Cardiac fibroblast (primary cell): ENCODE measurements at places on chromosomes 3 and 15.

DNA sequence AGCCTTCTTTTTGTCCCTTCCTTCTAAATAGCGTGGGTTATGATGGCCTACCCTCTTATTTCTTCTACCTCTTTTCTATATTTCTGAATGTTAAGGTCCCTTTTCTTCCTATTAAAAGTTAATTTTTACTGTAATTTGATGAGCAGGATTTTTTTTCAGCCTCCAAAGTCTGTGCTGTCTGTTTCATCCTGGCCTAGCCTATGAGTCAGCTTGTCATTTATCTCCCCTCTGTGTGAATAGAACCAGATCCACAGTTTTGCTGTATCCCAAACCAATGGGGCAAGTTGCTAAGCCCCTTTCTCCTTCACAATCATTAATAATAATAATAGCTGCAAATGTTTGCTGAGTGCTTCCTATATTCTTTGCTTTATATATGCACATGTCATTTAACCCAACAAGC is 18.1 kb upstream of the C3orf38 start:
- no peak for DNase-seq

DNA sequence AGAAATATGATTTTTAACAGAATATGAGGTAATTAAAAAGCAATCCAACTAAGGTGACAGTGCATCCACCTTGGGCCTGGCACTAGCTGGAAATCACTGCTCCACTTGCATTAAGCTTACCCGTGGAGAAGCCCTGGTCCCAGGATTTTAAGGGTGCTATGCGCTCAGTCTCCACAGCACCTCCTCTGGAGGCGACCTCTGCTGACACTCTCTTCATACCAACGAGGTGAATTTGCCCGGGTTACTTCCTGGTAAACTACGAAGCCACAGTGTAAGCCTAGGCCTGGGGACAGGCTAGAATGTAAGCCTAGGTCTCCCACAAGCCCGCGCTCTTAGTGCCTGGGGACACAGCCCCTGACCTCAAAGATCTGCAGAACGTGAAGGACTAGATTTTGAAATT is 793 bp downstream of the APOD start:
- DNase-seq, result no peak

GRCh38 chr3:13135251-13135810 is 62.1 kb upstream of the IQSEC1 start:
- DNase-seq, result no peak

- DNase-seq, result no peak
Observed at GRCh38 chr3:50154476-50154839, 666 bp upstream of the SEMA3F start.

DNA sequence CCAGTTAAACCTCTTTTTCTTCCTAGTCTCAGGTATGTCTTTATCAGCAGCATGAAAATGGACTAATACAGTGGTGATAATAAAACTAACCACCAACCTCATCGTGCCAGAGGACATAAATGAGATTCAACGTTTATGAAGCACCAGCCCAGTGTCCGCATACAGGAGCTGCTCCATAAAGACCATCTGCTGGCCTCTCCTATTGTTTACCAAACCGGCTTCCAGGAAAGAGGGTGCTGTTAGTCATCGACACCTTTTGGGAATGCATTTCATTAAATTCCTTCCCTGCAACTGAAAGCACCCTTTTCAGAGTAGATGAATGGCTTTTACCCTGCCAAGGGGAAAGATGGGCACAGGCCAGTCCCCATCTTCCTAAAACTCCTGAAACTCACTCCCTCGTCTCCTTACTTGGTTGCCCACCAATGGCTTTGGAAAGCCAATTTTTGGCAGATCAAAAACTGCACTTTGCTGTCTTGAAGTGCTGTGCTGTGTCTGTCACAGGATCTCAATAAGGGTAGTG is 122.1 kb downstream of the AQP9 start:
- peak; percentile 21 for DNase-seq

- peak; percentile 74 for DNase-seq
Observed at GRCh38 chr15:51368751-51369450, 27.4 kb downstream of the GLDN start.

DNA sequence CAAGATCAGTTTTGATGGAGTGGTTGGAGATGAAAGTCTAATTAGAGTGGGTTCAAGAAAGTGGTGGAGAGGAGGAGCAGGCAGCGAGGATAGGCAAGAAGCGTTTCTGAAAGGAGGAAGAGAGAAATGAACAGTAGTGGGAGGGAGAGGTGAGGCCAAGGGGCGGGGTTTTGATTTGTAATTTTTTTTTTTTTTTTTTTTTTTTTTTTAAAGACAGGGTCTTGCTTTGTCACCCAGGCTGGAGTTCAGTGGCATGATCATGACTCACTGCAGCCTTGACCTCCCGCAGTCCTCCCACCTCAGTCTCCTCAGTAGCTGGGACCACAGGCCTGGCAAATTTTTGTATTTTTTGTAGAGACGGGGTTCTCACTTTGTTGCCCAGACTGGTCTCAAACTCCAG is 36.6 kb downstream of the MRAS start:
- DNase-seq, result no peak

DNA sequence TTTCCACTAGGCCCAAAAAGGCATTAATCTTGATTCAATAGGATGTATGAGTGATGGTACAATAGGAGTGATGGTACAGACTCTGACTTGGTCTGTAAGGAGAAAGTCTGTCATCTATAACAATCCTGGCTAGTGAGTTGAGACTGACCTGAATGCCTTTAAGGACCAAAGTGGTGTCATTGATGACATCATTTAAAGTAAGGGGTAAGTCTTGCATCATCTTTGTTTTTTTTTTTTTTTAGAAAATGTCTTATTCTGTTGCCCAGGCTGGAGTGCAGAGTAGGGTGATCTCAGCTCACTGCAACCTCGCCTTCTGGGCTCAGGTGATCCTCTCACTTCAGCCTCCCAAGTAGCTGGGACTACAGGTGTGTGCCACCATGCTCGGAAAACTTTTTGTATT is 5.6 kb upstream of the TMEM45A start:
- DNase-seq, result peak; percentile 38

DNA sequence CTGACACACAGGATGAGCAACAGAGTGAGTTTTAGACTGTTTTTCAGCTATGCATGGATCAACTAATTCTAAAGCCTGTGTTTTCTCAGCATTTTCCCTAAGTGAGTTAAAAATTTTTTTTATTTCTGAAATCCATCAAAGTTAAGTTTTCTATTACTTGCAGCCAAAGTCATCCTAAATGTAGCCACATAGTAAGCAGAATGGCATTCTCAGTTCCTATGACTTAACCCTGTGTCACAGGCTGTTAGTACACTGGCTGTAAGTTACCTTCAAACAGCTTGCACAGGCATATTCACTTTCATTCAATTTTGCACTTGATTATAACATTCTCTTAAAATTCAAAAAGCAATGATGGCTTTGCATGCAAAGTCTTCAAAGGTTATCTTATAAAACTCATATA is 368.2 kb downstream of the OCA2 start:
- DNase-seq, result no peak

DNA sequence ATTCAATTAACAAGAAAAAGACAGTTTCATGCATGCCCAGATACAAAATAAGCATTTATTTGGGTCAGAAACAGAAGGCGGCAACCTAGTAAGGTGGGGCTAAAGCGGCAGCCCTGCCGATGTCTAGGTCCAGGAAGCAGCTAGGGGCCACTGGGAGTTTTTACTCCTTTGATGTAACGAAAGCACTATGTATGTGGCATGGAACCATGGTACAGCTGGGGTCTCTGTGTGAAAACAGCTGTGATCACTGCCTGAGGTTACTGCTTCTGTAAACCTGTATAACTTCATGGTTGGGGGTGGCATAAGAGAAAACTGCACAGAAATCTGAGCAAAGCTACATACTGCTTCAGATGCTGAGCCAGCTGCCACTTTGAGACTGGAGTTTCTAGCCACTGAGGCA is 119.5 kb downstream of the ZNF280D start:
- DNase-seq, result no peak
